ENCODE measurements at places on chromosomes 3 and 15.
A peak's percentile ranks its signal among the peaks of the same experiment; 100 is the strongest.

- no peak for DNase-seq
These were observed 182.8 kb upstream of the TOPAZ1 start for GRCh38 chr3:44058868-44059203.

DNA sequence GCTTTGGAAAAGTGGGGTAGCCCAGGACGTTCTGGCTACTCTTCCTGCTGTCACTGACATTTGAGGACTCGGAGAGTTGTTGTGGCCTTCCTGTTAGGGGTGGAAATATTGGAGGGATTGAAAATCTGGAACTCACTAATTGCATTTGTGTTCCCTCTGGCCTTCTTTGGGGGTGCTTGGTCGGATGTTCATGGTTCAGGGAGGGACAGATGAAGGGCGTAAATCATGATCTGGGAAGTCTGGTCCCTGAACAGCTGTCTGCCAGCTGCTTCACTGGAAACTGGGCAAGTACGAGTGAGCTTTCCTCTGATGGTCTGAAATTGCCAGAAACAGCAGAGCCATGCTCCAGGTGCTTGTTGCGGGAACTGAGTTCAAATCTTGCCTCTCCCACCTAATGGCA, 327.8 kb upstream of the C2CD4B start:
- peak; percentile 35 for DNase-seq

DNA sequence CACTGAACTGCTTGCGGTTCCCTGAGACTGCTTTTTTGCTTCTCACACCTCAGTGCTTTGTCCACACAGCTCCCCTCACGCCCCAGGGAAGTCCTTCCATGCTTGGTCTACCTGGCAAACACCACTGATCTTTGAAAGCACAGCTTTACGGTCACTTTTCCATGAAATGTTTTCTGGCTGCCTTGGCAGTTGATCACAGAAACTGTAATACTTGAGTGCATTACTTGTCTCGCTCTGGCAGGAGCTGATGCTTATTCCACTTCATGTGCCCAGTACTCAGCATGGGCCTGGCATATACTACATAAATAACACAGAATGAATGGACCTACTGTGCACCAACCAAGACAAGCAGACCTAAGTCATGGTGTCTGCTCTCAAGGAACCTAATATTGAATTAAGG, 121.1 kb downstream of the MEX3B start:
- DNase-seq, result no peak

DNA sequence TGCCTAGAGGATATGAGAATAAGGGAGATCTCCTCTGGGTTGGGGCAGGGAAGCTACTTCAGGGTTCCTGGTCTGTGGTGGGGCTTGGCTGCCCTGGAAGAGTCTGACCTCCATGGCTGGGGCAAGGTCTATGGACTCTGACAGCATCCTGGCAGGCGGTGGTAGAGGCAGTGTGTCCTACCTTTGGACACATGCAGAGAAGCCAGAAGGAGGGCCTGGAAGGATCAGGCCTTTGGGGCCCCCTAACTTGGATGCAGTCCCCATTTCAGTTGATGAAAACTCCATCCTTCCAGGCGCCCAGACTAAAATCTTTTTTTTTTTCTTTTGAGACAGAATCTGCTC, 10.4 kb downstream of the SPTBN5 start:
- DNase-seq, result no peak

DNA sequence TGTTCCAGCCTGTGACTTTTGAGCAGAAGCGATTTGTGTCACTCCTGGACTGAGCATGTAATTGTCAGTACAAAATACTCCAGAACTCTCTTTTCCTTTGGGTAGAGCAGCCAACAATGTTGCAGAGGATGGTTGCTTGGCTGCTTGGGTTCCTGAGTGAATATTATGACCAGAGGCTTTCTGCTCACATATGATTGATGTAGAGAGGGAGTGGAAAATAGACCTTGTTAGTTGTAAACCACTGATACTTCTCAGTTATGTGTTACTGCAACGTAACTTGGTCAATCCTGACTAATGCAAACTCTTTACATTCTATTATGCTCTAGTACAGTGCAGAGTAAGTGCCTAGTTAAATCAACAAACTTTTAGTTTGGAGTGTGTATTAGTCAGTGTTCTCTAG, 322.6 kb upstream of the KCNH8 start:
- DNase-seq, result no peak

Data from glutamatergic neuron (in vitro differentiated cells).